Lung microvascular endothelial cell (primary cell): ENCODE measurements at places on chromosomes 6 and 20. TPM values are rescaled to one million over a fixed set of nuclear protein-coding genes. Genes with fewer than 3 reads are reported as not detected.
A peak's percentile ranks its signal among the peaks of the same experiment; 100 is the strongest.

GRCh38 chr6:161418463-161418945, 144.6 kb upstream of the AGPAT4 start:
- peak; percentile 73 for DNase-seq

DNA sequence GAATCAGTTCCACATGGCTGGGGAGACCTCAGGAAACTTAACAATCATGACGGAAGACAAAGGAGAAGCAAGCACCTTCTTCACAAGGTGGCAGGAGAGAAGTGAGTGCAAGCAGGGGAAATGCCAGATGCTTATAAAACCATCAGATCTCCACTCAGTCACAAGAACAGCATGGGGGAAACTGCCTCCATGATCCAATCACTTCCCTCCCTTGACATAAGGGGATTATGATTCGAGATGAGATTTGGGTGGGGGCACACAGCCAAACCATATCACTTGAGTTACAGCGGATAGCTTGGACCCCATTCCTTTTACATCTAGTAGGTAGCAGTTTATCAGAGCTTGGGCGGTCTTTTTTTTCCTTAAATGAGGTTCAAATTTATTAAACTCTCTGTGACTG, 19.1 kb downstream of the AFDN start:
- no peak for DNase-seq

- no peak for DNase-seq
These were observed 967.3 kb upstream of the ADGRB3 start for GRCh38 chr6:67667637-67668422.

GRCh38 chr20:13775867-13776266, 8.9 kb downstream of the ESF1 start:
- no peak for DNase-seq

GRCh38 chr6:163113358-163113962, 301.1 kb upstream of the QKI start:
- DNase-seq: no peak

Gene GPX5
- total RNA-seq: not detected in 2 replicates

DNA sequence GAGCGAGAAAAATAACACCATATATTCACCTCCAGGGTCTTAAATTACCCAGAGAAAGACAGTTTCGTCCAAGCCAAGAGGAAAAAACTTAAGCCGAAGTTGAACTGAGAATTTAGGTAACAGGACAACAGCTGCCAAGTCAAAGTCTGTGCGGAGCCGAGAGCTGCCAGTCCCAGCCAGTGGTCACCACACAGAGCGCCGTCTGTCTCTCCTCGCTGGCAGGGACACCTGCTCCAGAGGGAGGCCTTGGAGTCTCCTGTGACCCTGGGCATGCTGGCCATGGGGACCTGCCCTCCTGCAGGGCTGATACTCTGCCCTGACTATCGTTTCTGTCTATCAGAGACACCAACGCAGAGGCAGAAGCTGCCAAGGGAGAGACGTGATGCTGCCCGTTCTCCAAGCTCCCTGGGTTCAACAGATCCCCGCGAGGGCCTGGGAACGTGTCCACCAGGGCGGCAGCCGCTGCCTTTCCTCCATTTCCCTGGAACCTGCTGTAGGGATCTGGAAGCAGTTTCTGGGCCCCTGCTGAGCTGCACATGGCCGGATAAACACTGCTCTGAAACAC, 341.3 kb downstream of the SMOC2 start:
- no peak for DNase-seq

DNA sequence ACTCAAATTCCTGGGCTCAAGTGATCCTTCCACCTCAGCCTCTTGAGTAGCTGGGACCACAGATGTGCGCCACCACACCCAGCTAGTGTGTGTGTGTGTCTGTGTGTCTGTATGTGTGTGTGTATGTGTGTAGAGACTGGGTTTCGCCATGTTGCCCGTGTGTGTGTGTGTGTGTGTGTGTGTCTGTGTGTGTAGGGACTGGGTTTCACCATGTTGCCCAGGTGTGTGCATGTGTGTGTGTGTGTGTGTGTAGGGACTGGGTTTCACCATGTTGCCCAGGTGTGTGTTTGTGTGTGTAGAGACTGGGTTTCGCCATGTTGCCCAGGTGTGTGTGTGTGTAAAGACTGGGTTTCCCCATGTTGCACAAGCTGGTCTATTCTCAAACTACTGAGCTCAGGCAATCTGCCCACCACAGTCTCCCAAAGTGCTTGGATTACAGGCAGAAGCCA, 28.3 kb downstream of the CDK5RAP1 start:
- no peak for DNase-seq

Gene PMEPA1
- 0.40 and 1.3 TPM in 2 replicates for total RNA-seq

DNA sequence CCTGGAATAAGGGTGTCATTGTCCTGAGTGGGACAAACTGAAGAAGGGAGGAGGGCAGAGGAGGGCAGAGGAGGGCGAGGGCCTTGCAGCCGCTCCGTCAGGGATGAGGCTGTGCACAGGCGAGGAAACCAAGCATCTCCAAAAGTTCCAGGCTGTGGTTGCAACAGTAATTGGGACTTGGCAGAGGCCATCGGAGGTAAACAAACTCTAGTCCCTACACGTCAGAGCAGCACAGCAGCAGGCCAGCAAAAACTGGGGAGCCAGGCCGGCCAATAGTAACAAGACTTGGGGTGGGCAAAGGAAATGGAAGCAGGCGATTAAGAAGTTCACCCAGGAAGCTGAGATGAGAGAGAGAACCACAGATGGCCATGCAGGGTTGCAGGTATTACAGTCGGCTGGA, 142.8 kb downstream of the SMOC2 start:
- DNase-seq: no peak
